ENCODE measurements at places on chromosomes 6 and 20.

DNA sequence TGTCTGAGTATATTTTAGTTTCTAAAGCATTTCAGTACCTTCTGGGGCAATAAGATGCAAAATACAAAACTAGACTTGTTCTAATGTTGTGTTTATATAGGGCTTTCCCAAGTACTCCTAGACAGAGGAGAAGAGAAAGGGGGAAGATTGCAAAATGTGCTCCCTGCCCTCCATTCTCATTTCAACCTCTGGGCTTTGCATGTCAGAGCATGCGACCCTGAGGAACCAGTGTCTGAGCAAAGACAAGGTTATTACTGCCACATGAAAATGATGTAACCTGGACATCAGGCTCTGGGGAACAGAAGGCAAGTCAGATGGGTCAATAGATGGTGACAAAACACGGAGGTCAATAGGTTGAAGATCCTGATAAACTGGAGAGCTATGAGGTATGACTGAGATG is 253.5 kb upstream of the TCF21 start:
- DNase-seq, result no peak

DNA sequence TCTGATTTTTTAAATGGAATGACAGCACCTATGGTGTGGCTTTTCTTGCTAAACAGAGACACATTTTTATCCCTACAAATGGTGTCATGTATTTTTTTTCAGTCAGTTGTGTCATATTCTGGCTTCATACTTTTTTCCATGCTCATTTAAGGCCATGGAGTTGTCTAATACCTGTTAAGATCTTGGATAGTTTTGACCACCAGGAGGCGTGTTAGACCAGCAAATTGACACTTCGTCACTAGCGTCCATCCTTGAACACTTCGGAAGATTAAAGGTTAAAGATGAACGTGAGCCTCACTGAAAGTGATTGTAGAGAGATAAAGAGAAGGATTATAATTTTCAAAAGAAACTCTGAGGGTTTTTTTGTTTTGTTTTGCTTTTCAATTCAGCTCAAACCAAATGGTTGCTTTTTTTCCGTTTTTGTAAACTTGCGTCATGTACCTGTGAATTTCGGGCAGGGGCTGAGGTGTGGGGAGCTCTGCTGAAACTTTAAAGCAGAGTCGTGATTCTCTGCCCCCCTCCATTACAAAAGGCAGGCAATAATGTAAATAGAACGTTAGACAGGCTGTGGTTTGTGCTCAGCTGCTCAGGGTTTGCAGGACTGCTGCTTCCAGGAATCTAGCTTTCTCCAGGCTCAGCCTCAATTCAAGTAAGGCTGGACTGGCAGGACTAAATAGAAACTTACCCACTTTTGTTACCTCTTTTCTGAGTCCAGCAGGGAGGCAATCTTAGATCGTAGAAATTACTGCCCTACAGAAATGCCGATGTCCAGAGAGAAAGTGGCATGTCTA is 245.1 kb downstream of the FOXA2 start:
- DNase-seq, result no peak

GRCh38 chr20:21708738-21709534 is 3.5 kb downstream of the PAX1 start:
- no peak for DNase-seq

DNA sequence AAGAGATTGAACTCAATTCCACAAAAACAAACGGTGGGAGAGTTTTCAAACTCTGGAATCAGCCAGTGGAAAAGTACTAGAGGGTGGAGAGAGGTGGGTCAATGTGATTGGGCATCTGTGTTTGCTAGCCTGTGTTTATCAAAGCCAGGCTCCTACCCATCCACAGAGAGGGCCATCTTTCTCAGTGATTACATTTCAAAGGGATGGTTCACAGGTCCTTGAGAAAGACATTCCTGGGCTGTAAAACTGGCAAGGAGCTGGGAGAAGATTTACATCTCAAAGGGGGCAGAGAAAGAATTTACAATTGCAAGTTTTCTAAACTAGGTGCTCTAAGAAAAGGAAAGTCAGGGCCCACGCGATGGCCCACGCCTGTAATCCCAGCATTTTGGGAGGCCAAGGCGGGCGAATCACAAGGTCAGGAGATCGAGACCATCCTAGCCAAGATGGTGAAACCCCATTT is 146.8 kb upstream of the UST start:
- no peak for DNase-seq

- DNase-seq, result no peak
Measured at GRCh38 chr6:158313989-158314388, 1.7 kb downstream of the TULP4 start.

DNA sequence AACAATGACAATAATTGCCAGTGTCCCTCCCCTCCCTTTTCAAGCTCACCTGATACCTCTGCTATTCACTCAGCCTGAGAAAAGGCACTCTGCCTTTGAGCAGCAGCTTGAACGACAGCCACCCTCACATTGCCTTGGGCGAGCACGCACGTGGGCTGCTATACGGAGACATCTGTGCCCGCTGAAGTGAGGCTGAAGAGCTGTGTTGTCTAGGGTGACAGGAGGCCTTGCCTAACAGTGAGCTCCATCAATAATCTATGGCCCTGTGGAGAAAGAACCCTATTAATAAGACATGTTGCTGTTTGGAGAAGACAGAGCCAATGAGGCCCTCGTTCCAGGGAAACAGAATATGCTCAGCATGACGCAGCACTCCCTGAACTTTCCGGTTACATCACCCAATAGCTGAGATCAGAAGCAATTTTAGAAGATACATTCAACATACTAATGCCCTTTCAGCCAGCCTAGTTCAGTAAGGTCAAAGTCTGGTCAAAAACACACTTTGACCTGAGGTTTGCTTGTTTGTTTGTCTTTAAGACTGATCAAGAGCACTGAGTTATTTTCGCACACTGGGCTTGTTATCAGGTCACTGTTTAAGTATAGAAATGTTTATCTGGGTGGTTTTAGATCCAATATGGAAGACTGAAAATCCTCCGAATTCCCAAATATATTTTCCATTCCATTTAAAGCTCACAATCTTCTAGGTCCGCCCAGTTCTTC is 30.6 kb downstream of the RBM24 start:
- DNase-seq, result no peak

GRCh38 chr20:57614490-57615444 is 5.5 kb downstream of the ZBP1 start:
- DNase-seq, result no peak

- no peak for DNase-seq
Measured at GRCh38 chr20:63441136-63442099, 31.0 kb downstream of the KCNQ2 start.

GRCh38 chr6:162704001-162704400 is 23.6 kb downstream of the PRKN start:
- no peak for DNase-seq

GRCh38 chr6:145372671-145373151 is 362.6 kb downstream of the EPM2A start:
- no peak for DNase-seq

GRCh38 chr20:38935285-38935684 is 9.1 kb downstream of the FAM83D start:
- no peak for DNase-seq

DNA sequence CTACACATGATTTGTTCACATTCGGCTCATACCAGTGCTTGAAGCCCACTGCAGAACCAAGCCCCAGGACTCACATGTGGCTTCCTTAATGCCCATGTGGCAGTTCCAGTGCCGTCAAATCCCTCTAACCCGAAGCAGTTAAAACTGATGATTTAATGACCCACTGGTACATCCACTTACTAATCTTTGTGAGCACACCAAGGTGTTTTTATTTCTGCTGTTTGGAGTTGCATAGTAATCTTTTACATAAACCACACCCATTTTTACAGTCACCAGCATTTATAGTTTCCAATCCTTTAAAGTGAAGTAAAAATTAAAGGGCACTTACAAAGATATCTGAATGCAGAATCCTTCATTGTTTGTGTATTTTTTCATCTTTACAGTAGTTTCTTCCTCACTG is 232.0 kb downstream of the ANKRD60 start:
- no peak for DNase-seq

GRCh38 chr6:16136091-16136490 is 7.2 kb downstream of the MYLIP start:
- peak; percentile 26 for DNase-seq

GRCh38 chr20:37901654-37902503 is 1.0 kb upstream of the VSTM2L start:
- DNase-seq, result no peak

GRCh38 chr6:47241742-47242482 is 67.8 kb downstream of the TNFRSF21 start:
- DNase-seq, result no peak

DNA sequence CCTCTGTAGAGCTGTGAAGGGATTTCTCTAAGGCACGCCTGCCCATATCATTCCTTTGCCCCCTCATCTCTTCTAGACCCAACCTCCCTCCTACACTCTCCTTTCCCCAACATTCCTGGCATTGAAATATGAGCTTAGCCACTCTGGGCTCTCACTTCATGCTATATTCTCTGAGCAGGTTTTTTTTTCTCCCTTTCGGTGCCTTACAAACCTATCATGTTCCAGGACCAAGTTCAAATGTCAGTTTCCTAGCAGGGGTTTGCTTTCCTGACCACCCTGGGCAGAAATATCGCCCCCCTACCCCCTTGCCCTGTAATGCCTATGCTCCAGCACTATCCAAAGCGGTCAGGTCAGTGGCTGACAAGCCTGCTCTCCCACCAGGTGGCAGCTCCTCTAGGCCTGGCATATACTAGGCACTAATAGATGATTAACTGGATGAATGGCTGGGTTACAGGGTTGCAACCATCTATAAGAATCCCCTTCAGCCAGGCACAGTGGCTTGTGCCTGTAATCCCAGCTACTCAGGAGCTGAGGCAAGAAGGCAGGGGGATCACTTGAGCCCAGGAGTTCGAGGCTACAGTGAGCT is 25.7 kb upstream of the AAR2 start:
- no peak for DNase-seq

DNA sequence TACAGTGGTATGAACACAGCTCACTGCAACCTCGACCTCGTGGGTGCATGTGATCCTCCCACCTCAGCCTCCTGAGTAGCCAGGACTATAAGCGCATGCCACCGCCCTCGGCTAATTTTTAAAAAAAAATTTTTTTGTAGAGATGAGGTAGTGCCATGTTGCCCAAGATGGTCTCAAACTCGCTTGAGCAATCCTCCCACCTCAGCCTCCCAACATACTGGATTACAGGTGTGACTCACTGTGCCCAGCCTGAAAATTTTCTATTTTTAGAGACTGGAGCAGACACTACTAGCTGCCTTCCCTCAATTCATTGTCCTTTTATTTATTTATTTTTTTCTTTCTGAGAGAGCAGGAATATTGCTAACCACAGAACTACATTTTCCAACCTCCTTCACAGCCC is 20.3 kb upstream of the GTF3C6 start:
- no peak for DNase-seq

DNA sequence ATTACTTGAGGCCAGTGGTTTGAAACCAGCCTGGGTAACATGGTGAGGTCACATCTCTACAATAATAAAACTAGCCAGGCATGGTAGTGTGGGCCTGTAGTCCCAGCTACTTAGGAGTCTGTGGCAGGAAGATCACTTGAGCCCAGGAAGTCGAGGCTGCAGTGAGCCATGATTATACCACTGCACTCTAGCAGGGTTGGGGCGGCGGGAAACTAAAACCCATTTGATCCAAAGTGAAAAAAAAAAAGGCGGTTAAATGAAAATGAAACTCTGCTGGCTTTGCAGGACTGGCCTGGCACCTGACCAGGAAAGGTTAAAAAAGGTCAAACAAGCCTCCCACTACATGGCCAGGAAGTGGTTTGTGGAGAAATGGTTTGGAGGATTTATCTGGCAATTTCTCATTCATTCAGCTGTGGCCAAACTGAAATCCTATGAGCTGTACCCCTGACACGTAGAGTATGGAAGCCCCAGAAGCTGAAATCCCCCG is 36.6 kb downstream of the MTRES1 start:
- DNase-seq, result no peak

GRCh38 chr6:2221726-2222274 is 23.6 kb downstream of the GMDS start:
- DNase-seq, result no peak

GRCh38 chr6:163620670-163621330 is 206.3 kb downstream of the QKI start:
- DNase-seq, result no peak

DNA sequence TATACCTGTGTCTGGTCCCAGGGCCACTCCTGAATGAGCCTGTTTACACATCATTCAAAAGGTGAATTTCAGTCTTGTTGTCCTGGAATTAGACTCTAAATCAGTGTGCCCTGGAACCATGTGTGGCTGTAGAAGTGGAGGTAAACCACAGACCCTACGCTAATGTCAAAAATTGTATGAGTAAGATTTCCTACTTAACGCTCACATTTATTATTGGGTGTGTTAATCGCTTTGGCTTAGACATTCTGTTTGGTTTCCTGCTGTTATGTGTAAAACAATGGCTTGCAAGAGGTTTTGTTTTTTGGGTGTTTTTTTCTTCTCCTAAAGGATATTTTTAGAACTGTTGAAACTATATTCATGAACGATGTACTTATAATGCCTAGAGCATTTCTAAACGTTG is 19.3 kb downstream of the PLCB1 start:
- DNase-seq, result no peak

DNA sequence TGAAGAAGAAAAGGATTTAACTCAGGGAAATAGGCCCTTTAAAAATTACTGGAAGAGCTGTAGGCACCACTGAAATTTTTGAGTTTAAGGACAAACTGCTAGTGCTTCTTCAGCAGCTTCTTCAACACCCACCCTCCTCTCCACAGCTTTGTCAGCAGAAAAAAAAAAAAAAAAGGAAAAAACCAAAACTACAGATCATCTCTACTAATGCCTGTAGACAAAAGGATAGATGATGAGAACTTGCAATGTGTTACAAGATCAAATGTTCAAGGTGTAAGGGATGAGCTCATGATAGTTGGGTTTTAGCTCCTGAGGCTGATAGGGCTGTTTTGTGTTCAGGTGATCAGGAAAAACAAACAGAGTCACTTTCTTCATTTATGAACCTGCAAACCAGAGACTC is 55.2 kb upstream of the PREP start:
- no peak for DNase-seq

DNA sequence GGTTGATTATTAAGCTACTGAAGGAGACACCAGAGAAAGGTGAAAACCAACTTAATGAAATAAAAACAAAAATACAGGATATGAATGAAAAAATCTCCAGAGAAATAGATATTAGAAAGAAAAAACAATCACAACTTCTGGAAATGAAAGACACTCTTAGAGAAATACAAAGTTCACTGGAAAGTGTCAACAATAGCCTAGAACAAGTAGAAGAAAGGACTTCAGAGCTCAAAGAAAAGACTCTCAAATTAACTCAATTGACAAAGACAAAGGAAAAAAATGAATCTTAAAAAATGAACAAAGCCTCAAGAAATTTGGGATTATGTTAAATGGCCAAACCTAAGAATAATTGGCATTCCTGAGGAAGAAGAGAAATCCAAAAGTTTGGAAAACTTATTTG is 10.3 kb upstream of the MCM9 start:
- DNase-seq, result no peak

GRCh38 chr20:20950620-20951019 is 155.5 kb downstream of the LINC00237 start:
- DNase-seq, result no peak

- no peak for DNase-seq
Measured at GRCh38 chr6:101544286-101544685, 150.8 kb downstream of the GRIK2 start.

DNA sequence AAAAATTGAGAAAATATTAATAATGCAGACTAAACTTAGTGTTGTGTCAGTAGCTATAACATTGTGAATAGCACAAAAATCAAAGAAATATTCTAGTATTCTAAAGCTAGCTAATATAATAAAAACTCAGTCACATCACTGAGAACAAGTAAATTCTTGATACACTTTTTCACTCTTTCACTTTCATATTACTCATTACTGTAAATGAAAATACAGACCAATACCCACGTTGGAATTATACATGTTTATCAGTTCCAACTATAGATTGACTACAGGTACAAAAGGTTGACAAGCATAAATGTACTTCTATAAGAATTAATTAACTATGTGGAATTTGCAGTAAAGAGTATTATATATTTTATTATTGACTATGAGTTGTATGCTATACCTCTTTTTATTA is 1043.4 kb upstream of the FLRT3 start:
- no peak for DNase-seq

All from activated CD8-positive, alpha-beta memory T cell treated with anti-CD3 and anti-CD28 coated beads for 1 hour (primary cell).